ENCODE measurements at places on chromosomes 5 and 9.
A peak's percentile ranks its signal among the peaks of the same experiment; 100 is the strongest.

- no peak for DNase-seq
Measured at GRCh38 chr5:16897284-16897704, 38.8 kb downstream of the MYO10 start.

- no peak for DNase-seq
Measured at GRCh38 chr9:124347968-124348358, 67.3 kb downstream of the PSMB7 start.

DNA sequence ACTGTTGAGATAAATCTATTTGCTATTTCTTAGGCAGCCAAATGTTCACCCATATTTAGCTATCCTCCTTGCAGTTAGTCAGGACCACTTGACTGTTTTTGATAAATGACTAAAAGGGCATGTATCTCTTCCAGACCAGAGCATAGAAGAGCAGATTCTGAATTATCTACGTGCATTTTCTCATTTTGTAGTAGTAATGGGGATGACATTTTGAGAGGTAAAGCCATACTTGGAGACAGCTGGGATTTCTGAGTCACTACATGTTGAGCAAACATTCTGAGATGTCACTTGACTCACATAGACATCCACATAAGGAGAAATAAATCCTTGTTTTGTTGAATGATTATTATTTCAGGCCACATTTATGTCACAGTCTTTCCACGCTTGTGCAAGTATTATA lies 297.6 kb downstream of the CDH10 start:
- no peak for DNase-seq

- no peak for DNase-seq
Measured at GRCh38 chr9:73200694-73201452, 49.2 kb downstream of the ANXA1 start.

GRCh38 chr9:18297056-18297841 lies 176.7 kb upstream of the ADAMTSL1 start:
- no peak for DNase-seq

DNA sequence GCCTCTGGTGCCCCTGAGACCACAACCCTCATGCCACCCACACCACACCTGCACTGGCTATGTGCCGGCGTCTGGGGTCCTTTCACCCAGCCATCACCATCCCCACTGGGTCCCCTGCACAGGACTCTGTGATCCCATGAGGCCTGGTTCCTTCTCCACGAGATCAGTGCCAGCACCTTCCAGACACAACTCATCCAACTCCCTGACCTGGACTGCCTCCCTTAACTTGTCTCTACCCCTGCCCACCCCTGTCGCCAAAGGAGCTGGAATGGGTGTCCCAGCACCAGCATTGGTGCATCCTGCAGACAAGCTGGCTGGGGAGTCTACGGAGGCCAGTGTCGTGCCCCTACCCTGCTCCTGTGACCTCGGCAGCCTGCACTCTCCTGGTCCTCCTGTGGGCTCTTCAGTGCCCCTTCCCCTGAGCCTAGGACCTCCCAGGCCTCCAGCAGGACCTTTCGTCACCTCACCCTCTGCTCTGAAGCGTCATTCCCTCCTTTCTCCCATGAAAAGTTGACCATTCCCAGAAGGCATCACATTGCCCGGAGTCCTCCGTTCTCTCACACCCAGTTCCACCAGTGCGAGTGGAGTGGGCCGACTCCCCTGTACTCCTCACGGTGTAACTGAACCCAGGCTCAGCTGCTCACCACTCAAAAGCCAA lies 87.7 kb downstream of the NSUN2 start:
- no peak for DNase-seq

DNA sequence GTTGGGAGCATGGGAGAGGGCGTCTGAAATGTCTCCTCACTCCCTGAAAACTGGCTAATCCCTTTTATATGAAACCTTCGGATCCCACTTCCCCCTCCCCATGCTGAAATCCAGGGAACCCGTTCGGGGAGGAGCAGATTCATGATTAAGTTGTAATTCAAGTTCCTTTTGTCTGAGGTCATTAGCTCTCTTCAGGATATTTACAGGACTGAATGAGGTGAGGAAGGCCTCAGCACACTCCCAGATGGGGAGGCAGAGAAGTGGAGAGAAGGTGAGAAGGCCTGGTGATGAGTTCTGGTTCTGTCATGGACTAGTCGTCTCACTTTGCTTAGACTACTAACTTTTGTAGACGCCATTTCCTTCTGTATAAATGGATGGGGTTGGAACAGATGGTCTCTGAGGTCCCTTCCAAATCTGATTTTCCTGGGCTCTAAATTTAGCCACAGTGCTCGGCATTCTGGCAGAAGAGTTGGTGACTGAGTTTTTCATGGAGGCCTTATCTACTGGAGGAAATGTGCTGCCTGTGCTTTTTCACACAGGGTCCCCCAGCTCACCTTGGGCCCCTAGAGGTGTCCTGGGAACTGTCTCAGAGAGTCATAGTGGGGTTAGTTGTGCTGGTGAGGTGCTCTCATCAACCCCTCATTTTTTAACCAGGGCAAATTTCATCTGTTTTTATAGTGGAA lies 62.3 kb downstream of the PRDM6 start:
- DNase-seq, result no peak

GRCh38 chr9:121550569-121551512 lies 51.2 kb upstream of the GGTA1 start:
- DNase-seq, result no peak

DNA sequence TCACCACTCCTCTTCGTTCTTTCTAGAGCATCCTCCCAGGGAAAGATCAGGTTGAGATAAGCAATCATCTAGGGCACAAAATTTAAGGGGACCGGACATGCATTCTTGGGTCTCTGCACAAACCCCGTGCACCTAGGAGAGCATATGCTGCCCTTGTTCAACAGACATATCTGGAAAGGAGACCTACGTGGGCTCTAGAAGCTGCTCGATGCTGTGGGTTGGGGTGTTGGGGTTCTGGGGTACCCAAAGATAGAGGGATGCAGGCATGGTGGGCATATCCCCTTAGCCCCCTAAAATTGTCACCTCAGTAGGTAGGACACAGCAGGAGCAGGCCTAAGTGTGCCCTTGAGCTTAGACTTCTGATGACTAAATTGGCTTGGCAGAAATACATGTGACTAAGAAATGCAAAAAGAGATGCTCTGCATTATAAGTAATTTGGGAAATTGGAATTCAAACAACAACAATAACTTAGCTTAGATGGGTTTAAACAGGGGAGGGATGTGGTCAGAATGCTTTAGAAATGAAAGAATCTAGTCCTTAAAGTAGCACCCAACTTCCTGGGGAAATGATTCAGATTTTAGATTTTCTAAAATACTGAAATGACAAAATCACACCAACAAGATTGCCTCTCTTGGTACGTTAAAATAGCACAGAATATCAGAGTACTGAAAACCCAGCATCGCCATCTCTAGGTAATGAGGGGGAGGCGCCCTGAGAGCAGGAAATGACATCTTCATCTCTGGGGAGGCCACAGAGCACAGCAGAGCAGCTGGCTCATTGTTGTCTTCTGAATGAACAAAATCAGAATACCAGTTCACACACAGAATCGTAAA lies 172.3 kb downstream of the GNA14 start:
- DNase-seq, result no peak

DNA sequence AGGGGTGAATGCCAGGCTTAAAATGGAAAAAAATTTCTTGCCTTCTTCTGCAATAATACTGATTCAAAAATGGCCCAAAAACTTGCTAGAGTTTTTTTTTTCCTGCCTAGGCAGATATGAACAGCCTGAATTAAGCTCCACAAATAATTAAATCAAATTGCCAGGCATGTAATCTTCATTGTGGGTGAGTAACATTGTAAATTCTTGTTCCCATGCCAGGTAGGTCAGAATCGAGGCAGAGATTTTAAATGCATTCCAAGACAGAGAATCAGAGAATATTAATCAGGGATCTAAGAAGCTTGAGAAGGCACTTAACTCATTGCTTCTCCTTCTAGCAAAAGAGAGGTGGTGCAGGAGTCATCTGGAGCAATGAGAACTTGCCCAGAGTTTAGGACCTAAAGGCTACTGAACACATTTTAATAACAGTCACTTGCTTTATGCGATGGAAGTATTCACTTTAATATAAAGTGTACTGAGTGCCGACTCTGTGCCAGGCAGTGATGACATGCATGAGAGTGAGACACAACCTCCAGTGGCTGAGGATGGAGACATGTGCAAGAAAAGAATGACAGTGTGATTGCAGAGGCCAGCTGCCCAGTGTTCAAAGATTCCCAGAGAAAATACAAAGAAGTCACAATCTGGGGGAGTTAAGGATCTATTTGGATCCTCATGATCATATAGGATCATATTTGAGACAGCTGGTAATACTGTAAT lies 102.3 kb downstream of the APBA1 start:
- DNase-seq, result no peak

DNA sequence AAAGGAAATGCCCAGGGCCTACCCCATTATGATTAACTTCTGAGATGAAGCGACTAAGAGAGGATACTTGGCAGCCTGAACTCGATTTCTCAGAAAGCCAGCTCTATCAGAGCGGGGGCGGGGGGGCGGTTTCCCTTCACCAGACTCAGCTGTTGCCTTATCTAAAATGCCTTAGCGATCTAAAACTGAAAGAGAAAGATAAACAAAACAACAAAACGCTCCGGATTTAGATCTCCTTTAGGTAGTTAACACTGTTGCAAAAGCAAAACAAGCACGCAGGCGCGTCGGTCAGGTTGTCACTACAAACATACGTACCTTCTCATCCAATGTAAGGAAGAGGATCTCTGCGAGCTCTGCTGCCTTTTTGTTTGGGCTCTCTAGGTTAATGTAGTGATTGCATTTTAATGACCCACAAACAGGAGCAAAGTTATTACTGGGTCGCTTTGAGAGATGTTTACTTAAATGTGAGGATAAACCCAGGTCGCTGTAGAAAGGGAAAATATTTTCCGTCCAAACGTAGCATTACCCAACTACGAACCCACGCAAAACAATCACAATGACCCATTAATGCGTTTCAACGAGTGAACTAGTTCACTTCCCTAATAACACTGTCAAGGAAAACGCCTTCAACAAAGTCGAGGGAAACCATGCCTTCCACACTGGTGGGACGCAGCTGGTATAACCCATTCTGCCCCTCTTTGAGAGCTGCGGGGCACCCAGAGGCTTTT lies 982 bp downstream of the EPB41L4A start:
- no peak for DNase-seq

GRCh38 chr9:114397219-114397847 lies 9.6 kb upstream of the AKNA start:
- DNase-seq, result no peak

GRCh38 chr9:109022873-109023272 lies 9.6 kb upstream of the CTNNAL1 start:
- no peak for DNase-seq

DNA sequence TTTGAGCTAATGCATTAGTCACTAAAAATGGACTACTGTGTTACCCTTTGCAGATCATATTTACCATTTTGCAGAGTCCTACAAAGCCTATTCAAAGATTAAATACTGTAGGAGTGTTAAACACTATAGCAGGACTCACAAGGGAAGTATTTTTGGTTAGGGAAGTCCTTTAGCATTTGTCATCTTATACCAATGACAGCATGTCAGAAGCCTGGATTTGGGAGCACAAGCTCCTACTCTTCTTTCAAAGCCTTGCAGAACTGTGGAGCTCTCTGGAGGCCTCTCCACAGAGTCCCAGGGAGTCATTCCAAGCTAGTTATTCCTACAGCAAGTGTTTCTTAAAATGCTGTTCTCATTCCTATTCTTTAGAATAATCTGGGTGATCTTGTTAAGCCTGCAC lies 288.8 kb downstream of the PIK3R1 start:
- no peak for DNase-seq

DNA sequence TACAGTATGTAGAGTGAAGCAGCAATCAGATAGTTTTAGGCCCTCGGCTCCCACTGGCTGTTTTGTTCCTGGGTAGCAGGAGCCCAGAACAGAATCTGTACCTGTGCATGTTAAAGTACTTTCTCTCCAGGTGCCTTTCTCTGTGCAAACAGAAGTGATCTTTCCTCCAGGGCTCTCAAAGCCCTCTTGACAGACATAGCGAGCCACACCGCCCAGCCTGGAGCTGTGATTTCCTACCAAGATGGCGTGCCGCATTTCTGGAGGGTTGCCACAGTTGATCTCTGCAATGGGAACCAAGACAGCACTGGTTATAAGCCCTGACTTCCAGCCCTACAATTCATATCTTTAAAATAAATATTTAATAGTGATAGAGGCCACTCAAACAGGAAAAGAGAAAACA lies 50.9 kb downstream of the SUSD1 start:
- DNase-seq, result no peak

DNA sequence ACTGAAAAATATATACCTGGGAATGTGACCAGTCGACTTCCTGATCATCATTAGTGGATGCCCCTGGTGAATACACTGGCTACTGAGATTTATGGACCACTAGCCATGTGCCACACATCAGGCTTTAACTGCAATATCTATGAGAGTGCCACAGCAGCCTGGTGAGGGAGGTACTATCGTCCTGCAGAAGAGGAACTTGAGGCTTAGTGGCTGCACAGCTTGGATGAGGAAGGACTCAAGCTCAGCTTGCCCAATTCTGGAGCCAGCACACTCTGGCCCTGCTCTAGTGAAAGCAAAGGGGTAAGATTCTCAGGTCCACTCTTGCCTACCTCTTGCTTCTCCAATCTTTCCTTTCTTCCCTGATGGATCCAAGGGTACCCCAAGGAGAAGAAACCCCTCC lies 129.3 kb downstream of the ENTREP1 start:
- no peak for DNase-seq

GRCh38 chr5:31825518-31826068 lies 186.7 kb downstream of the PDZD2 start:
- DNase-seq, result peak; percentile 51

DNA sequence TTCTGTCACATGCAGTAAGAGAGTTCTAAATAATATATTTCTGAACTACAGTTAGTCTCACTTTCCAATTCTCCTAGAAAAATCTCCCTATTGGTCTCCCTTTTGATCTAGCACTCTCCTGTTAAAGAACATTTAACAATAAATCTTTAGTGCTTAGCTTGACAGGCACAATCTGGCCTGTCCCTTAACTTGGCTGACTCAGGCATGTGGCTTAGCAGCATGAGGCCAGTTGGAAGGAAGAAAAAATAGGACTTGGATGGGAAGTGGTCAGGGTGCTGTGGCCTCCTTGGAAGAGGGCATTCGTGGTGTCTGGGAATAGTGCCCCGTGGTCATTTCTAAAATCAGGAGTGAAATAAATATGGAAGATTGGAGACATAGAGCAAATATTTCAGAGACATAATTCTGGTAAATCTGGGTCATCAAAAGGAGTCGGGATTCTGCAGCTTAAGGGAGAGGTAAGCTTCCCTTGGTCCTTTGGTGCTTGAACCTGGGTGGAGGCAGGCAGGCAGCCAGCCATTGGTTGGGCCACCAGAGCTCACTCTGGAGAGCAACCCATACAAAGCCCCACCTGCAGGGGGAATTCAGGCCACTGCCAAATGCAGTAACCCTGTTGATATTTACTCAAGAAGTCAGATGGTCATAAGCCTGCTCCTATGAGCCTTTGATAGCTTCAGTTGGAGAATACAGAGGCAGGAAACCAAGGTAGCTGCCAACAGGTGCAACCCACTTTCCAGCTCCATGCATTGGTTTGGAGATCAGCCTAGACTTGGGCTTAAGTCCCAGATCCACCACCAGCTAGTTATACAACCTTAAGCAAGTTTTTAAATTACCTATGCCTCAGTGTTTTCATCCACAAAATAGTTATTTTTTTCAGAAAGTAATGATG lies 28.8 kb upstream of the TLE4 start:
- DNase-seq, result no peak

Measured in smooth muscle cell of the brain vasculature (primary cell).